ENCODE measurements at places on chromosomes 2 and 18. TPM values are rescaled to one million over a fixed set of nuclear protein-coding genes. Genes with fewer than 3 reads are reported as not detected.

MOGAT1 gene
- not detected for total RNA-seq

TLX2 gene
- 0.52 TPM for total RNA-seq

PROKR1 gene
- not detected for total RNA-seq

CD8B2 gene
- 0.07 TPM for total RNA-seq

TMEM169 gene
- total RNA-seq, result 2.7 TPM

MRPS5 gene
- 79.3 TPM for total RNA-seq

FNDC4 gene
- 0.22 TPM for total RNA-seq

TCF7L1 gene
- total RNA-seq, result 0.07 TPM

SCN9A gene
- not detected for total RNA-seq

DNA sequence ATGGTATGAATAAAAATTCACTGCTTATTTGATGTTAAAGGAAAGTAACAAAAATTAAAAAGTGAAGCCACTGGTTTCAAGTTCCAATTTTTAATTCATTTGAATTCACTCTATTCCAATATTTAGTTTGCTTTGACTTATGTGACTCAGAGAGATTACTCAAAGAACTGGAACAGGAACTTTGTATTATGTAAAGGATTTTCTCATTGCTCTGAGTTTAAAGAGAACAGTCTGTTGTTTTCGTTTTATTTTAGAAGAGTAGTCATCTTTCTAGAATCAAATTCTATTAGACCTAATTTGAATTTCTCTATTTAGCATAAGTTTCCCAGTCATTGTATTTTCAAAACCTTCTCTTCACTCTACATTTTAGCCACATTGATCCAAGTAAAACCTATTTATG, 300.1 kb upstream of the SLC8A1 start:
- no peaks in the 10 kb centered on the region for H3K36me3 ChIP-seq
- no peak overlapping the region for H3K4me3 ChIP-seq

DNA sequence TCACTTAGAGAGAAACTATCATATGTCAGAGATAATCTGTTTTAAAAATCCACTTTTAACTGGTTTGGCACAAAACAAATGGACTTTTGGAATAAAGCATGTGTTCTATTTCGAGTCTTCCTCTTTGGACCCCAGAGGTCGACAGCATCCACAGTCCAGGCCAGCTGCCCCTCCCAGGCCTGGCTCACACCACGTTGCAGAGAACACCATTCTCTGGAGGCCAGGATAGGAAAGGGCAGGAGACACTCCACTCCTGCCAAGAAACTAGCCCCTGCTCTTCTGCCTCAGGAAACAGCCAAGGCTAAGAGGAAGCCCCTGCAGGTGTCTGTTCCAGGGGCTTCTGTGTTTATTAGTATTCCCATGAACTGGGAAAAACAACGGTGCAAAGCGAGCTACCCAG, 456.6 kb upstream of the ID2 start:
- no peaks in the 10 kb centered on the region for H3K36me3 ChIP-seq
- H3K27me3 ChIP-seq, result no peaks in the 10 kb centered on the region
- peaks cover 9% of the 10 kb centered on the region for H3K4me1 ChIP-seq
- no peak overlapping the region for H3K4me3 ChIP-seq
- no peak for DNase-seq

- H3K27me3 ChIP-seq, result peaks cover 2% of the 10 kb centered on the region
- no peaks in the 10 kb centered on the region for H3K36me3 ChIP-seq
- H3K27ac ChIP-seq, result no peak overlapping the region
- no peaks in the 10 kb centered on the region for H3K4me1 ChIP-seq
- no peak for DNase-seq
- H3K4me3 ChIP-seq, result no peak overlapping the region
Observed at GRCh38 chr18:3966246-3966641, 488.9 kb downstream of the DLGAP1 start.

DNA sequence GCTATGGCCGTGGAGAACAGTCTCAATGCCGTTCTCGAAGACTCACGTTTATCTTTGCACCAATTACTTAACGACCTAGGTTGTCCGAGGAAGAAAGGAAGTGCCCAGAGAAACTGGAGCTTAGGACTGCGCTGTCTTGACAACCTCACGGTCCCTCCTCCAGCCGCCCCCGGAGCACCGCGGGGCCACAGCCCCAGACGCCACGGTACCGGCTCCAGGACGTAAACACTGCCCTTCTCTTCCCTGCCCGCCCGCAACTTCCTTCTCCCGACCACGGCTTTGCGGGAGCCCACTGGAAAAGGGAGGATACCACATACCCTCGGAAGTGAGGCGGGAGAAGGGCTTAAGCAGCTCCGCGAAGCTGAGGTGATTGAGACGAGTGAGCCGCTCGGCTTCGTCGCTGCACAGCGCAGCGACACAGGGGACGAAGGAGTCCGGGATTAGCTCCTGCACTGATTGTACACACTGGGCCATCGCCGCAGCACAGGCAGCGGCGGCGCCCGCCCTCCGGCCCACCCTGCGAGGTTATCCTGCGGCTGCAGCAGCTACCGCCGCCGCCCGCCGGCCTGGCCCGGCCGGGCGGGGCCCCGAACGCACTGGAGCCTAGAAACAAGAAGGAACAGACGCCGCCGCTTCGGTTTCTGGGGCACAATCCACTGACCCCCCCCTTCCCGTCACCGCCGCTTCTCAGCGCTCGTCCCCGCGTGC, 483 bp downstream of the TRAPPC8 start:
- H3K27me3 ChIP-seq, result no peaks in the 10 kb centered on the region
- H3K4me3 ChIP-seq, result peak overlapping the region; percentile 100
- peak; percentile 58 for DNase-seq
- peak overlapping the region; percentile 99 for H3K27ac ChIP-seq

GRCh38 chr2:124323321-124323720, 298.2 kb downstream of the CNTNAP5 start:
- DNase-seq, result no peak
- H3K4me3 ChIP-seq, result no peak overlapping the region
- no peaks in the 10 kb centered on the region for H3K27me3 ChIP-seq
- no peak overlapping the region for H3K27ac ChIP-seq
- no peaks in the 10 kb centered on the region for H3K4me1 ChIP-seq

DNA sequence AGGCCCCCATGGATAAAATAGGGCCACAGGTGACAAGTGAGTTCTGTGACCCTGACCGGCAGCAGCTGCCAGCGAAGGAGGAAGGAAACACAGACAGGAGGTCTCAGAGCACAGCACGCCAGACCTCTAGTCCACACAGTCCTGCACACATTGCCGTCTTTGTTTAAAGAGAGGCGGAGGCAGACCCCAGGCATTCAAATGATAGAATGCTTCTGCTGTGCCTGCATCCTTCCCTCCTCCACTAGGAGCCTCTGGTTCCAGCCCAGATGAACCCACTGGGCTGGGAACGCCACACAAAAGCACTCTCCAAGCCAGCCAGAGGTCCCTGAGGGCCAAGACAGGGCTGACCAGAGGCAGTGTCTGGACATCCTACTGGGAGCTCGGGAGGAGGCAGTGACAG, 118.7 kb downstream of the KLHL29 start:
- no peaks in the 10 kb centered on the region for H3K36me3 ChIP-seq
- H3K4me3 ChIP-seq, result no peak overlapping the region

- H3K4me1 ChIP-seq, result peaks cover 4% of the 10 kb centered on the region
- H3K4me3 ChIP-seq, result no peak overlapping the region
- peaks cover 18% of the 10 kb centered on the region for H3K27me3 ChIP-seq
- no peak for DNase-seq
Observed at GRCh38 chr18:49597157-49597931, 35.5 kb downstream of the LIPG start.
